ENCODE measurements at places on chromosomes 16 and 17.

GRCh38 chr16:19481296-19481695 is 40.6 kb downstream of the GDE1 start:
- DNase-seq, result no peak

- no peak for DNase-seq
Measured at GRCh38 chr17:75481194-75482068, 25.0 kb downstream of the TMEM94 start.

DNA sequence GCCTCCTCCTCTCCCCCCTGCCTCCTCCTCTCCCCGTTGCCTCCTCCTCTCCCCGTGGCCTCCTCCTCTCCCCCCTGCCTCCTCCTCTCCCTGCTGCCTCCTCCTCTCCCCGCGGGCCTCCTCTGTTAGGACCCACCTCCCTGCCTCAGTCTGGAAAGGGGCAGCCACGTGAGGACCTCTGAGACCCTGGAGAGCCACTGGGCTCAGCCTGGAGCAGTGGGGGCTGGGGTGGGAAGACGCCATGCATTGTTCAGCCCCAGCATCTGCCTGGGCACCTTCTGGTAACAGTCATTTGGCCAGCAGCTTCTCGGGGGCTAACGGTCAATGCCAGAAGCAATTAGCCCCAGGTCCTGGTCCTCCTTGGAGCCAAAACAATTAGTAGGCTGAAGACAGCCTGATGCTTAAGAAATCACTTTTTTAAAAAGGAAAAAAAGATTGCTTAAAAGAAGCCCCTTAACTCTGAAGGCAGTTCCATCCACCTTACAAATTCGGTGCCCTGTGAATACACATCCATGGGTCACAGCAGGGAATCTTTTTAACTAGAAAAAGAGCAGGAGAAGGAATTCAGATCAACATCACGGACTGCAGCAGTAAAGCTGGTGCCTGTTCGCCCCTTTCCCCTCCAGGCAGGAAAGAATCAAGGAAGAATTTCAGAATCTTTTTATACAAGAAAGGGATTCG is 29.8 kb downstream of the NXN start:
- DNase-seq, result no peak

DNA sequence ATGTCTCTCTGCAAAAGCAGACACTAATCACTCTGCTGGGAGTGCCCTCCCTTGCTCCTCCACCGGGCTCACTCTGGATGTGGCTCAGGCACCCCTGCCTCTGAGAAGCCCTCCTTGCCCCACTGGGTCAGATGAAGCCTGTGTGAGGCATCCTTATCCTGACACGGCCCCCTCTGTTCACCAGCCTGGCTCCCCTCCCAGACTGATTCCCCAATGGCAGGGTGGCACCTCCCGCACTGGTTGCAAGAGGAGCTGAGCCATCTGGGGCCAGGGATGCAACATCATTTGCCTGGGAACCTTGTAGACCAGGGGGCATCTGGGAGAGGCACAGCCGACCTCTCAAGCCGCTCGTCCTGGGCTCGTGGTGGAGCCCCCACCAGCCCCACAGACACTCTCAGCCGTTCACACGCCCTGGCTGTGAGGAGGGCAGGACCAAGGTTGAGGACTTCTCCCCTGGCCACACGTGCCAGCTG is 6.7 kb downstream of the SMTNL2 start:
- DNase-seq, result no peak

DNA sequence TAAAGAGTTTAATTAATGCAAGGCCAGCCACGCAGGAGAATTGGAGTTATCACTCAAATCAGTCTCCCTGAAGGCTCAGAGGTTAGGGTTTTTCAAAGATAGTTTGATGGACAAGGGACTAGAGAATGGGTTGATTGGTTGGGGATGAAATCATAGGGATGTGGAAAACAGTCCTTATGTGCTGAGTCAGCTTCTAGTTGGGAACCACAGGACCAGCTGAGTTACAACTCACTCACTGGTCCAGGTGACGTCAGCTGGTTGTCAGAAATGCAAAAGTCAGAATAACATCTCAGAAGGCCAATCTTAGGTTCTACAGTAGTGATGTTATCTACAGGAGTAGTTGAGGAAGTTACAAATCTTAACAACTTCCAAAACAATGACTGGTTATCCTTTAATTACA is 47.6 kb downstream of the CPD start:
- no peak for DNase-seq

DNA sequence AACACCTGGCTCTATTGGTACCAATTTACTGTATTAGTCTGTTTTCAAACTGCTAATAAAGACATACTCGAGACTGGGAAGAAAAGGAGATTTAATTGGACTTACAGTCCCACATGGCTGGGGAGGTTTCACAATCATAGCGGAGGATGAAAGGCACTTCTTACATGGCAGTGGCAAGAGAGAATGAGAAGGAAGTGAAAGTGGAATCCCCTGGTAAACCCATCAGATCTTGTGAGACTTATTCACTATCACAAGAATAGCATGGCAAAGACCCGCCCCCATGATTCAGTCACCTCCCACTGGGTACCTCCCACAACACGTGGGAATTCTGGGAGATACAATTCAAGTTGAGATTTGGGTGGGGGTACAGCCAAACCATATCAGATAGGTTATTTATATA is 22.6 kb upstream of the GOSR1 start:
- no peak for DNase-seq

DNA sequence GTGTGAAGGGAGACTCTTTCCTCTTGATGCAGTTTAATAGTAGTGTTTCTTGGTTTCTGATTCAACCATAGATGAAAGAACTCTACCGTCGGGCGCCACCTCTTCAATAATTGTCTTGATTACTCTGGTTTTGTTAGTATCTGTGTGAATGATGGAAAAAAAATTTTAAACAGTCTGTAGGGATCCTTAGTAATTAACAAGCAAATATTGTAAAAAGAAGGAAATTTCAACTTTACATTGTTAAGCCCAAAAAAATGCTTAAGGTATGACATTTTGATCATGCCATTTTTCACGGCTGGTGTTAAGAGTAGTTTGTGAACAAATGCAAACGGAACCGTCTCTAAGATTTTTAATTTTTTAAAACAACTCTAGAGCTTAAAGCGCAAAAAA is 4.1 kb downstream of the KRT10 start:
- no peak for DNase-seq

DNA sequence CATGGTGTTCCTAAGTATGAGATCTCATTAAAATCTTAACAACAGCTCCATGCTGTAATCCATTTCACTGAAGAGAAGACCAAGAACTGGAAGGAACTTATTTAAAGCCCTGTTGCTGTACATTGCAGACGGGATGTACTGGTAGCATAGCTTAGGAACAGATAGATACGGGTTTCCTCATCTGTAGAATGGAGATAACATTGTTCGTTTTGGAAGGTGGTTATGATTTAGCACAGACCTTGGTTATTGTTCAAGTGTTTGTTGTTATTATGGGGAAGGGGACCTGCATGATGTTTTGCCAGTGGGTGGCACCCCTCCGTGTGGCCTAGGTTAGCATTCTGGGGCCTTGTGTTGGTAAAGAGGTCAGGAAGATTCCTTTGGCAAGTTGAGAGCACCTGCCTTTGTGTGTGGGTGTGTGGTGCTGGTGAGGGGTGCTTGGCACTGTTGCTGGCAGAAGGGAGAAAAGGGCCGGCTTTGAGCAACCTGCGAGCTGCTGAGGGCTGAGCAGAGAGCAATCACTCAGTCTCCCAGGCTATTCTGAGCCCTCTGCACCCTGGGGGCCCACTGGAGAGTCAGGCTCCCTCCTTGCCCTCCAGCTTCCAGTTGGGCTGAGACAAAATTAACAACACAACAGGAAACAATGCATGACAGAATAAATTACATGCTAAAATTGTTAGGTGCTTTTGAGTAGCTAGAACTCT is 2.3 kb downstream of the TAOK2 start:
- DNase-seq, result no peak

- no peak for DNase-seq
Measured at GRCh38 chr17:63960006-63960405, 12.7 kb downstream of the SCN4A start.

DNA sequence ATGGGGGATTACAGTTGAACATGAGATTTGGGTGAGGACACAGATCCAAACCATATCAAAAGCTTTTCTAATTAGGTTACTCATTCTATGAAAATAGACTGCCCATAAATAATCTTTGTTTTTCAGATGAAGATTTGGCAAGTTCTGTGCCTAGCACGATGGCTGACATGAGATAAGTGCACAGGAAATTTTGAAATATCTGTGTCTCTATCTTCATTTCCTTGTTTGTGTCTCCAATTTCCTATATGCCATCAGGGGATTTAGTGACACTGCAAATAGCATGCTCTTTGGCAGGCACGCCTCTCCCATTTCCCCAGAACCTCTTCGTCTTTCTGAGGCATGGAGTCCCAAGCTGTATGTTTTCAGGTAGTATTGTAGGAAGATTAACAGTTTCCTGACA is 544.6 kb downstream of the CDH13 start:
- no peak for DNase-seq
